Smooth muscle cell of trachea (primary cell): ENCODE measurements at places on chromosomes 1 and 21. TPM values are rescaled to one million over a fixed set of nuclear protein-coding genes. Genes with fewer than 3 reads are reported as not detected.

The KRTAP21-2 gene
- total RNA-seq = not detected in 2 replicates

The AMY2A gene
- total RNA-seq = not detected in 2 replicates

The FCAMR gene
- not detected in 2 replicates for total RNA-seq

The ST6GALNAC5 gene
- 0.17 and 0.44 TPM in 2 replicates for total RNA-seq

The FLG2 gene
- total RNA-seq = not detected in 2 replicates

The RASSF5 gene
- 2.8 and 7.4 TPM in 2 replicates for total RNA-seq

The ELF3 gene
- total RNA-seq = under 0.01 and 1.2 TPM in 2 replicates

The SYT11 gene
- 50.8 and 57.1 TPM in 2 replicates for total RNA-seq

The HTR1D gene
- not detected in 2 replicates for total RNA-seq

The KRTAP13-2 gene
- not detected in 2 replicates for total RNA-seq

The PLA2G2C gene
- not detected in 2 replicates for total RNA-seq

The BEND5 gene
- total RNA-seq = 0.17 TPM in 1 of 2 replicates, not detected in the other

The CFHR2 gene
- total RNA-seq = not detected in 2 replicates
